Activated CD4-positive, alpha-beta T cell treated with anti-CD3 and anti-CD28 coated beads for 24 hours (primary cell): ENCODE measurements at places on chromosomes 11 and 22.

DNA sequence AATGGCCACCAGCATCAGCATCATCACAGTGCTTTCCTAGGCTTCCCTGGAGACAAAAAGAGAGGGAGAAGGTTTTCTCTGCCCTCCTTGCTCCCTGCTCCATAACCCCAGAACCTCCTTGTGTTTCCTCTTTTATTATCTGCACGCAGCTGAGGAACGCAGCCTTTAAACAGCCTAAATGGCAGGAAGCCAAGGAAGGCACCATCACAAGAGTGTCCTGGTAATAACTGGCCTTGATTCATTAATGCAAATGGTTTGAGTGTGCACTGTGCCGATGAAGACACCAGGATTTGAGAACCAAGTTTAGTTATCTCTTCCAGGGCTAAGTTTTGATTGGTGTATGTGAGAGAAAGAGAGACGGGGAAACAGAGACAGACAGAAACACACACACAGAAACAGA, 29.4 kb upstream of the DRD2 start:
- DNase-seq = no peak

DNA sequence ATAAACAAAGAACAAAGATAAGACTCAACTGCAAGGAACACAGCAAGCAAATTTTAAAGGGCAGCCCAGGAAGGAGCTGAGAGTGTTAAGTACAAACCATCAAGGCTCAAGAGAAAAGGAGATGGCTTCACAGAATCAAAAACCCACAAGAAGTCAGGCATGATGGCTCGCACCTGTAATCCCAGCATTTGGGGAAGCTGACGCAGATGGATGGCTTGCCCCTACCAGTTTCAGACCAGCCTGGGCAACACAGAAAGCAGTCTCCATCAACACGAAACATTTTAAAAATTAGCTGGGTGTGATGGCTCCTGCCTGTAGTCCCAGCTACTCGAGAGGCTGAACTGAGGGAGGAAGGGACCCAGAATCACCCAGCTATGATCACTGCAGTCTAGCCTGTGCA, 32.6 kb downstream of the MAPK1 start:
- no peak for DNase-seq

GRCh38 chr11:126163074-126163700, 48.3 kb downstream of the RPUSD4 start:
- DNase-seq = no peak

DNA sequence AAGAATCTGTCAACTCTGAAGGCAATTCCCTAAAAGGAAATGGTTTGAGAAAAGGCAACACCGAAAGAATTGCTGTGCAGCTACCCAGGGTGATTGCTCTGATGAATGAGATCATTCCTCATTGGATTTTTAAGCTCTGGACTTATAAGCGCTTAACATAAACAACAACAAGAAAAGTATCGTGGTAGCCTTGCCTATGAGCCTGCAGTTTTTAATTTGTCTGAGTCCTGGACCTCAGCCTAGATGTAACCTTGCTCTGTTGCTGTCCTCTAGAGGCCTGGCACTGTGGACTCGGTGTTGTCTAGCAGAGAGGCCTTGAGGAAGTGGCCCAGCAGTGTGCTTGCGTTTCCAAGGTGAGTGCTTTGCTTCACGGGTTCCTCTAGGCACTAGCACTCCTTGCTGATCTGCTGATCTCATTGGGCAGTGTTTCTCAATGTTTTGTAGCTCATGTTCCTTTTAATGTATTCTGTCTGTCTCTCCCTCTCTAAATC, 20.4 kb downstream of the CCDC81 start:
- no peak for DNase-seq

GRCh38 chr11:86211619-86212018, 32.9 kb upstream of the EED start:
- no peak for DNase-seq

DNA sequence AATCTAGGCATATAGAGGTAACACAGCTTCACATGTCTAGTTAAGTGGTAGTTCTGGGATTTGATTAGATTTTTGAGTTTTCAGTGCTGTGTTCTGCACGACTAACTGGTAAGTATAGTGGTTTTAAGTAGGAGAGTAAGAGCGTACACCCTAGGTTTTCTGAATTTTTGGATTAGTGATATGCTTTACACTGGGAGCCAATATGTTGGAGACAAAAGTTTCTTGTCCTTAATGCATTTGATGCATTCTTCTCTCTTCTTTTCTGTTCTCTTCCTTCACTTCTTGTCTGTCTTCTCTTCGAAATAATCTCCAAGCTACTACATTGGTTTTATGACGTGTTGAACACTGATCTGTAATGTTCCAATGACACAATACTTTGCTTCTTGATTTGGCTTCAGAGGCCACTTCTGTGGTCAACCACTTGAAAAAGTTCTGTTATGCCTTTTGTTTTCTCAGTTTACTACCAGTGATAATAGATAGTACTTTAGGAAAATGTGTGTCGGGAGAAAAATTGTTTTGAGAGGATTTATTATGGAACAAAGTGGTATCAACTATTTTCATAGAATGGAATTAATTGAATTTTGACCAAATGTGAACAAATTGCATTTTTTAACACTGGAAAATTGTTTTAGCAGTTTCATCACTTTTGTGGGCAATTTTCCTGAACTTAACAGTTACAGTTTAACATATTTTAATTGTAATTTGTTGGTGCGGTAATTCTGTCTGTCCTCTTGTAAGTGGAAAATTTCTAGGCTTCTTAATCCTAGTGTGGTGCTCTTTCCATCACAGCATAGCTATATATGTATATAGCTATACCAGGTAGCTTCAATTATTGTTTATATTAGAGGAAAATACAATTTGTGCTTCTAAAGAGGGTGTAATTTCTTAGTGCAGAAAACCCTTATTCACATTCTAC, 2.6 kb downstream of the PDE3B start:
- no peak for DNase-seq

DNA sequence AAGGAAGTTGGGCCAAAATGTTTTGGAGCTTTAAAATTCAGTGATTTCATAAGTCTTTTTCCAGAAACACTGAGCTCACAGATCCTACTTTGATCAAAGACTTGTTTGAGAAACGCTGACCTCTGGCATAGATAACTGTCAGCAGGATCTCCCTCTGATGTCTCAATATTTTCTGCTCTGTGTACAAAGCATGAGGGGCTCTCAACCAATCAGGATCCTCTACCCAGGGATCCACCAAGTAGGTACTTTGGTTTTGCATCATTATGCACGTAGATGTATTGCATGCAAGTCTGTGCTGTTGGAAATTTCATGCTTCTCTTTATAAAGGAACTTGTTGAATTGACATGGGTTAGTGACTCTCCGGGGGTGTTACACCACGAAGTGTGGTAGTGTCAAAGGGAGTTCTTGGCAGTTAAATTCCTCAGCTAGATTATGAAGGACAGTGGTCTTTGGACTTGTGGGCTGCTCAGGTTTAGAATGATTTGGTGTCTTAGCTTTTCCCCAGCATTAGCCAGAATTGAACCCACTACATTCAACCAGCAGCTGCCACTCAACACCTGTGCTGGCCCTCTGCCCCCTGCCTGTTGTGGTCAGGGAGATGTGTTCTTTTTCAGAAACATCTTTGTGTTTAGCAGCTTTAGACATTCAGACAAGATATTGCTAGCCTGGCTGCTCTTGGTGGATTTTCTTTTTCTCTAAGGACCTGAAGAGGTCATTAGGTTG, 1.7 kb upstream of the DIXDC1 start:
- no peak for DNase-seq

GRCh38 chr11:59262177-59262818, 49.6 kb upstream of the MPEG1 start:
- DNase-seq = no peak

DNA sequence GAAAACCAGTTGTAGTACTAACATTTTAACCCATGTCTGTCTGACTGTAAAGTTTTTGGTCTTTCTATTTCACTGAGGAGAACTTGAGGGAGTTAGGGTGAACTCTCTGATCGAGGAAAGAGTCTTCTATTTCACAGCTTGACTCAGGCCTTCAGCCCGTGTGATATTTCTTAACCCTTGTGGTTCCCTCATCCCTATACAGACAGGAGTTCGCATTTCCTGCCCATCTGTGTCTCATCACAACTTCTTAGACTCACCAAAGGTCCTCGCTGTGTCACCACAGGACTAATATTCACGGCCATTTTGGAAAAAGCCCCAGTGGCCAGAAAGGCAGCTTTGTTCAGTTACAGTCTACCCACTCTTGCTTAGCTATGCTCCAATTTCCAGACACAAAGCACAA, 172.8 kb downstream of the FAM181B start:
- no peak for DNase-seq

- DNase-seq = no peak
Measured at GRCh38 chr11:36365907-36366306, 69.8 kb downstream of the PRR5L start.

DNA sequence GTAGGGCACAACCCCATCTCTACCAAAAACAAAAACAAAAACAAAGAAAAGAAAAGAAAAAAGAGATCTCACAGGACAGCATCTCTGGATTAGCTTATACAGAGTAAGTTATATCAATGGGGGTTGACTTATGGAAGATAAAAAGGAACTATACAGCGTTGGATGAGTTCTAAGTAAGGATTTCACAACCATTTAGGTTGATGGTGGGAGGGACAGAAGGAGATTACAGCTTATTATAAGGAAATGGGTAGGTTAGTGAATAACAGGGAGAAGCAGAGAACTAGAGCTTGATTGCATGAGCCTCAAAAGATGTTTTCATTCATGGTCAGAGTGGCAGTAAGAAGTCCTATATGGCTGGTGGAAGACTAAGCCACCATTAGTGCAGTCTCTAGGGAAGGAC, 60.3 kb downstream of the CECR2 start:
- no peak for DNase-seq

DNA sequence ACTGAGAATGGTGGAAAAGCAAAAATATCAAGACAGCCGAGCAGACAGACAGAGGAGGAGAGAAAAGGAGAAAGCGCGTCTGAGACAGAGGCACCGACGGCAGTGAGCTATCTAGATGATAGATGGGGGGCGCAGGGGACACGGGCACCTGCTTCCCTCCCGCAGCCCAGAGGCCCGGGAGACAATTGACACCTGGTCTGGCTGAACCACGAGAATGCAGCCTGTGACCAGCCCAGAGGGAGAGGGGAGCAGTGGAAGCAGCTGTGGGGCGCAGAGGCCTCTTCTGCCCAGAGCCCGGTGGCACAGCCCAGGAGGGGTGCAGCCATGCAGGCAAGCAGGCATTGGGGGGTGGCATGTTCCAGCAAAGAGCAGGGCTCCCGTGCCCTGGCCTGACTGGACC, 48.2 kb downstream of the ELFN2 start:
- DNase-seq = no peak

DNA sequence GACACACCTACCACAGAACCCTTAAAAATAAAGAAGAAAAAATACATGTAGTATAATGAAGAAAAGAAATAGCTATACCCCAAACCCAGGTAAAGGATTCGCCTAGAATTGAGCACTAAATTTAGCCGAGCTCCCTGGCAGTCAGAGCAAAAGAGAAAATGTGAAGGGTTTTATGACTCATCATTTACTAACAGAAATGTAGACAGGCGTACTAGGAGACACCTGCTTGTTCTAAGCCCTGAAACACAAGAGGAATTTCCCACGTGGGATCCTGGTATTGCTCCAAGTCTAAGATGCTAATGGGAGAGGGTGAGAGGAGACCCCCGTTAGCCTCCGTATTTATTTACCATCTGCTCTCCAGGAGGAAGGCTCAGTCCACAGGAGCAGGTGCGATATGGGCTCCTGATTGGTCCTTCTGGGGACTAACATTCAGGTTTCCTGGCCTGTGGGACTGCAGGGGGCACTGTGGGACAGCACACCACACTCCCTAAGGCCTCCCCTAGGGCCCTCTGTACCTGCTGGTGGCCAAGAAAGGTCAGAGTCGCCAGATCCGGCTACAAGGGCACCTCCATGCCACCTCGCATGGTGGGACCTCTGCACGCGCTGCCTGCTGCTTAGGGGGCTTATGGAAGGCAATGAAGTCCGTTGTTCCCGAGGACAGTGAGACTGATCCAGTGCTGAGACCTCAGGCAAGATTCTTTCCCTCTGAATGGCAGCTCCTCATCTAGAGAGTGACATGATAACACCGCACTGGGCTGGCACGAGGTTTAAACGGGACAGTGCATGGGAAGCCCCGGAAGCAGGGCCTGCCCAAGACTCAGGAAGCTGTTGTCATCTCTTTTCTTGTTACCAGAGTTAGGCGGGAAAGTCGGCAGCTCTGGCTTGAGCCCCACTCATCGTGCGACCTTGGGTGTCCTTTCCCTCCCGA, 25.8 kb downstream of the KCNC1 start:
- DNase-seq = no peak

GRCh38 chr11:117518455-117518854, 190.8 kb downstream of the CEP164 start:
- DNase-seq = no peak

- DNase-seq = no peak
Measured at GRCh38 chr22:49302530-49302929, 525.1 kb downstream of the BRD1 start.

GRCh38 chr11:64083398-64084080, 47.8 kb downstream of the FLRT1 start:
- no peak for DNase-seq

GRCh38 chr11:118209033-118209432, 15.8 kb downstream of the JAML start:
- no peak for DNase-seq

GRCh38 chr11:85096939-85097338, 530.2 kb downstream of the DLG2 start:
- no peak for DNase-seq
